Mesenteric fat pad (tissue), 1 donor: ENCODE measurements at places on chromosomes 7 and 10. TPM values are rescaled to one million over a fixed set of nuclear protein-coding genes. Genes with fewer than 3 reads are reported as not detected.

GPR15LG gene
- not detected for total RNA-seq

NODAL gene
- total RNA-seq = not detected

AKR1C2 gene
- total RNA-seq = 767 TPM

SLC26A3 gene
- 0.45 TPM for total RNA-seq

IGFBP1 gene
- not detected for total RNA-seq

OPN1SW gene
- total RNA-seq = not detected

HOXA13 gene
- 1.9 TPM for total RNA-seq

SEMA3D gene
- 1.9 TPM for total RNA-seq

DENND2A gene
- total RNA-seq = 24.6 TPM

CFAP43 gene
- 0.06 TPM for total RNA-seq

C7orf33 gene
- total RNA-seq = not detected

EPDR1 gene
- total RNA-seq = 46.3 TPM

AKR1E2 gene
- total RNA-seq = 9.2 TPM

PLAC9 gene
- 94.2 TPM for total RNA-seq

GIMAP1 gene
- 4.4 TPM for total RNA-seq

DNA sequence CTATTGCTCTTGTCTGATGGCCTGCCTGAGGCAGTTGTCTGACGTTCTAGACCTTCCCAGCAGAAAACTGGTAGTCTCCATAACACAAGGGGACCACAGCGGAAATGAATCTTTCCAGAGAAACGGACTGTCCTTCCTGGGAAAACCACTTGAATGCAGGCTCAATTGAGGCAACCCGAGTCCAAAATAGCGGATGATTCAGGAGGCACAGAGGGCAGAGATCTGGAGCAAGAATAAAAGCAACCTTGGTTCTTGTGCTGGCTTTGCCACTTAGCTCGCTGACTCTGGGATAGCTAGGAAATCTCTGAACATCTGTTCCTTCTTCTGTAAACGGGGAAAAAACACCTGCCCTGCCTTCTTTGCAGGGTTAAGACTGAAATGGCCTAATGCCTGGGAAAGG is 178.8 kb downstream of the NEURL1 start:
- no peak for DNase-seq

- DNase-seq = no peak
Observed at GRCh38 chr10:125037145-125037877, 95.4 kb downstream of the ZRANB1 start.

DNA sequence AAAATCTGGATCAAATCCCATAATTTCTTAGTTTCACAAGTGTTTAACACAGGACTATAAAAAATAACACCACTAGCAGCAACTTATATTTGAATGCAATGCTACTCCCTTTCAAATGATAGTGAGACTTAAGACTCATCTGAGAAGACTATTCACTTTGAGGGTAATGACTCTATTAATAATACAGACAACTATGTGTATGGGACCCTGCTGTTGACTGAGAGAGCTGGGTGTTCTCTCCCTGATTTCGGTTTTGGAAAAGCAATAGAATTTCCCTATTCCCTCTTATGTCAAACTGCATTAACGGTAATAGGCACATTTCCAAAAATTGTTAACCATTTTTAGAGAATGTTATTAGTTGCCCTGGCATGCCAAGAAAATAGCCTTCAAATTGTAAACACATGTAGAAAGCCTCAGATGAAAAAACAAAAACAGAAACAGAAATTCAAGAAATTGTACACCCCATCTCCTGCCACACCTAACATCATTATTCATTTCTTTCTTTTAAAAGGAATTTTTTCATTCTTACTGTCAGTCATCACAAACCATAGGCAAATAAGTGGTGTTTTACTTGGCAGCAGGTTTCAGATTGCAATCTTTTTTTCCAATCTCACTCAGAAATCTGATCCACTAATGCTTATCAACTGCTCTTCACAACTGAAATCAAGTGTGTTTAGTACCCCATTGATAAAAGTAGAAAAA is 153.7 kb downstream of the TFPI2 start:
- DNase-seq = no peak

- DNase-seq = no peak
Observed at GRCh38 chr7:25823571-25823970, 328.4 kb upstream of the NFE2L3 start.

GRCh38 chr7:37311355-37311754 is 137.3 kb downstream of the ELMO1 start:
- no peak for DNase-seq

DNA sequence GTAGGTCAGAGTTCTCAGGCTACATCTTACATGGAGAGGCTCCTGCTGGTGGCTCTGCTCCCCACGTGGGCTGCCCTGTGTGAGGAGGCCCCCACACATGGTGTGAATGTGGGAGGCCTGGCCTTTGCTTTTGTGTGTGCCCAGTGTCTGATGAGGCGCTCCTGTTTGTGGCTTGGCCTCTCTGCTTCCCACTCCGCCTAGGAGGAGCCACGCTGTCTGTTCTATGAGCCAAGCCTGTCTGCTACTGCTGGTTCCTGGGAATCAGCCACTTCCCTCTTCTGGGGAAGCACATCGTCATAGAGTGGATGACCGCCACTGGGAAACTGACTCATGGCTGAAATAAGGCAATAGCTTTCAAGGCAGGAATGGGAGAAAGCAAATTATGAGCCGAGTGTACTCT is 87.1 kb downstream of the CYP26A1 start:
- DNase-seq = no peak

DNA sequence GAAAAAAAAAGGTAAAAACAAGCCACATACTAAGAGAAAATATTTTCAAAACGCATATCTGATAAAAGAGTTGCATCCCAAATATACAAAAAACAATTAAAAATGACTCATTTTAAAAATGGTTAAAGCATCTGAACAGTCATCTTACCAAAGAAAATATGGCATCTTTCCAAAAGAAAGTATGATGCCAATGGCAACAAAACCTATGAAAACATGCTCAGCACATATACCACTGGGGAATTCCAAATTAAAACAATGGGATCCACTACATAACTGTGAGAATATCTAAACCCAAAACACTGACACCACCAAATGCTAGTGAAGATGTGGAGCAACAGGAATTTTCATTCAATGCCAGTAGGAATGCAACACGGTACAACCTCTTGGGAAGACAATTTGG is 39.3 kb downstream of the VSTM2A start:
- no peak for DNase-seq

DNA sequence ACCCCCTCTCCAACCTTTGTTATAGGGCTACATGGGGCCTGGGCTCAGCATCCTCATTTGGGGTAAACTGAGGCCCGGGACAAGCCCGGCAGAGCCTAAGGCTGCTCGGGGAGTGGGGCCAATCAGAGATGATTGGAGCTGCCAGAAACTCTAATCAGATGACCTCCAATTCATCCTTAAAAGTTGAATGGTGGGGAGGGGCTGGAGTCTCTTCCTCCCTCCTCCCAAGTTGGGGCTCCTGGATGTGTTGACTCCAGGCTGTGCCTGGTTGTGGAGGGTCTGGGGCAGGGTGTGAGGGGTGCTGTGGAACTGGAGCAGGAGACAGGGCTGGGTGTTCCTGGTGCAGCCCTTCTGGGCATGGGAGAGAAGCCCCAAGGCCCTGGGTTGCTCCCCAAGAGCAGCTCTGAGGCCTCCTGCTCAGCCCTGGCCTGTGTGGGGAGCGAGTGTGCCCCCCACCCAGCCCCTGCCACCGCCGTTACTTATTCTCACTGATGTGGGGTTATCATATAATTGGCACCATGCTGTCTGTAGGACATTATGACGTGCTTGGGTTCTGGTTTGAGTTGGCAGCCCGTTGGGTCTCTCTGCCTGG is 2.2 kb downstream of the BHLHA15 start:
- DNase-seq = peak; percentile 69

GRCh38 chr10:117164592-117165537 is 26.8 kb upstream of the VAX1 start:
- no peak for DNase-seq

GRCh38 chr7:151436446-151437158 is 3.3 kb downstream of the CRYGN start:
- DNase-seq = no peak

GRCh38 chr7:130430841-130431666 is 9.8 kb downstream of the CEP41 start:
- DNase-seq = no peak

- no peak for DNase-seq
Observed at GRCh38 chr7:125033506-125033905, 103.9 kb upstream of the POT1 start.

- no peak for DNase-seq
Observed at GRCh38 chr10:21626457-21627161, 92.6 kb downstream of the MLLT10 start.

GRCh38 chr7:91082852-91083495 is 181.3 kb upstream of the FZD1 start:
- DNase-seq = no peak

DNA sequence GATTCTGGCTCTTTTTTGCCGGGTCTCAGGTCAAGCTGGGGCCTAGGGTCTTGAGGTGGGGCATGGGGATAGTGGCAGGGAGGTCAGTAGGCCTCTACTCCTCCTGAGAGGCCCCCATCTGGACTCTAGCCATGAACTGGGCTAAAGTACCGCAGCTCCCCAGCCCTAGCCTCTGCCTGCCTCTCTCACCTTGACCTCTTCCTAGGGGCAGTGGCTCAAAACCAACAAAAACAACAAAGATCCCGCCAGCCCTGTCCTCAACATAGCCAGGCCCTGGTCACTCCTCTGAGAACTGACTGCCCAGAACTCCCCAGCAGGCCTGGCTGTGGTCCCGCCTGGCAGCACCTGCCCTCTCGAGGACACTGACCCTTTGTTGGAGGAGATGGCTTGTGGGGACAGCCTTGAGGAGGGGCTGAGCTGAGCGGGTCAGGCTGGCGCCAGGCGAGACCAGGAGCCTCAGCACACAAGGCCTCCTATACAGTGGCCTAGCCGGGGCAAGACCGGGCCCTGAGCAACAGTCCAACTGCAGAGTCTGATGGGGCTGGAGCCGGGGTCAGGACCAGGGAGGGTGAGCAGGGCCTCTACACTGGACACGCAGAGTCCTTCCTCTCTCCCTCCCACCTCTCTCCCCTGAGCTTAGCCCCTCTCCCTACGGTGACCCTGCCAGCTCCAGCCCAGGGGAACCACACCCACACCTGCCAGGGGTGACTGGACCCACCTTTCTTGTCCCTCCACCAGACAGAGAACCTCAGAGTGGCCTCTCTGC is 11.6 kb upstream of the PPIF start:
- DNase-seq = no peak

- DNase-seq = no peak
Observed at GRCh38 chr10:22321156-22321923, 441 bp downstream of the BMI1 start.

DNA sequence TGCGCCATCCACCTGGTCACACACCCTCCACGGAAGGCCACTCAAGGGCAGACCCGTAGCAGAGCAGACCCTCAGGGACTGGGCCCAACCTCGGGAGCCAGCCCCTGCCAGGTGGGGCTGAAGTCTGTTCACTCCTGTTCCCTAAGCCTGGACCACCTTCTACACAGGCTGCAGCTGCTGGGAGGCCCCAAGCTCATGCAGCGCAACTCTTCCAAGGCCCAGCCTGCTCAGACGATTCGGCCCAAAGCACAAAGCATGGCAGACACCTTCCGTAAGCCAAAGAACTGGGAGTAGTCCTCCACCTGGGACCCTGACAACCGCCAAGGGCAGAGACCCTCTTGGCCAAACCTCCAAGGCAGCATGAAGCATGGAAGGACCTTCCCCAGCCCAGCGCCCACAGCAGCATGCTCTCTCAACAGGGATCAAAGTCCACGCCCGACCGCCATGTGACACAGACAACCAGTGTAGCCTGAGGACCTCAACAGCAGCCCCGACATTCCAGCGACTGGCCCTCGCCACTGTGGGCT is 11.5 kb downstream of the SHH start:
- no peak for DNase-seq

- DNase-seq = peak; percentile 35
Observed at GRCh38 chr10:49756641-49757040, 5.5 kb downstream of the OGDHL start.

- no peak for DNase-seq
Observed at GRCh38 chr10:30580241-30580640, 49.3 kb downstream of the LYZL2 start.

- peak; percentile 69 for DNase-seq
Observed at GRCh38 chr7:129830949-129831348, 121.8 kb downstream of the UBE2H start.

- DNase-seq = no peak
Observed at GRCh38 chr10:128990986-128991385, 476.1 kb upstream of the MGMT start.

DNA sequence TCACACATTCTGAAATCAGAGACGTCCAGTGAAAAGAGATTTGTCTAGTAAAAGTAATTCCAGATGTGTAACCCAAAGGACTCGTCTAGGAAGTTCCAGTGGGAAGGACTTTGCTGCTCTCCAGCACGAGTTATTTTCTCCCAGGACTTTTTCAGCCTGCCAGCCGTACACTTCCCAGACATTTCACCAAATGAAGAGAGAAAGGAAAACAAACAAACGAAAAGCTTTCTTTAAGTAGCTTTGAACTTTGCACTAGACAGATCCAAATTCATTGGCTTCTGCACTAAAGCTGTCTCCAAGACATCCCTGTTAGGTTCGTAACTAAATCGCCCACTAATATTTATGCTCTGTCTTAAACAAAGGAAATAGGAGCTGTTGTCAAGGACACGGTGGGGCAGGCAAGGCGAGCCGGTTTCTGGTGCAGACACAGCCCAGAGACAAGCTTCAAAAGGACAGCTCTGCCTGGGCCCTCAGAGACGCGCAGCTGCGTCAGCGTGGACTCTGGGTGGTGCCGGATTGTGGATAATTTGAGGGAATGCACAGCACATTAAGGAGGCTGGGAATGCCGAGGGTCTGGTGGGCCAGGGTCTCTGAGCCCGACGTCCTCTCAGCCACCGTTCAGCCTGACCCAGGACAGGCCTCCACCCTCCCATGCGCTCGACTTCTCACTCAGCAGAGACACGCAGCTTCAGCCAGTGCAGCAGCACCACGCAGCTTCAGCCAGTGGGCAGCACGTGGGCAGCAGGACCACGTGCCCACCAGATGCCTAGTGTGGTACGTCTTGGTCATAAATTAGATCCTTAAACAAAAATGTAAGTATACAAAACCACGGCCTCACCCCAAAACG is 64.1 kb upstream of the INSIG1 start:
- no peak for DNase-seq

- no peak for DNase-seq
Observed at GRCh38 chr7:38934536-38934935, 25.5 kb upstream of the VPS41 start.

- no peak for DNase-seq
Observed at GRCh38 chr10:71486484-71487114, 89.9 kb downstream of the CDH23 start.

DNA sequence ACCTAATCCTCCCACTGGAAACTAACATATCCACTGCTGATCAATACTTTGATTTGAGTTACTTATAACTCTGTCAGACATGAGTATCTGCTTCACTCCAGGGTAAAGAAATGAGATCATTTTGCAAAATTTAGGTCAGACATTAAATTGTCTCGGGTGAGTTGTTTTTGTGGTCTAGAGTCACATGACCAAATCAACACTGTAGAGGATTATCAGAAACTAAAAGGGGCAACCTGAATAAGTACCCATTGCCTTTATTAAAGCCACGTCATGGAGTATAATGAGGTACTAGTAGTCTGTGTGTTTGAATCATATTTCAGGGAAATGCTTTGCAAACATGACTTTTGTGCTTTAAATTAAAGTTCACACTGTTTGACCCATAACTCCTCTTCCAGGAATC is 107.7 kb upstream of the ADO start:
- DNase-seq = no peak
